ENCODE measurements at places on chromosomes 7 and 10. TPM values are rescaled to one million over a fixed set of nuclear protein-coding genes. Genes with fewer than 3 reads are reported as not detected.

GRCh38 chr7:104625956-104626355 is 297.6 kb downstream of the LHFPL3 start:
- DNase-seq = no peak
- H3K4me1 ChIP-seq = no peaks in the 10 kb centered on the region
- H3K27me3 ChIP-seq = no peaks in the 10 kb centered on the region
- no peak overlapping the region for H3K27ac ChIP-seq
- no peak overlapping the region for H3K4me3 ChIP-seq

GRCh38 chr7:104852386-104852785 is 161.6 kb upstream of the KMT2E start:
- H3K4me1 ChIP-seq = peaks cover 2% of the 10 kb centered on the region
- DNase-seq = no peak
- H3K36me3 ChIP-seq = no peaks in the 10 kb centered on the region

- peaks cover 5% of the 10 kb centered on the region for H3K4me1 ChIP-seq
- DNase-seq = no peak
- H3K27me3 ChIP-seq = no peaks in the 10 kb centered on the region
These were observed 175.5 kb upstream of the PLXDC2 start for GRCh38 chr10:19640566-19641263.

- no peaks in the 10 kb centered on the region for H3K36me3 ChIP-seq
- H3K4me1 ChIP-seq = no peaks in the 10 kb centered on the region
- DNase-seq = no peak
These were observed 330.2 kb downstream of the GLRX3 start for GRCh38 chr10:130466271-130466997.

ELAPOR2 gene
- not detected for total RNA-seq

TUBB8 gene
- 0.24 TPM for total RNA-seq

Data from A673 (cell line).